Inflammatory macrophage treated with lipopolysaccharide for 1 hour (primary cell): ENCODE measurements at places on chromosomes 5 and 9.

GRCh38 chr5:110846398-110847001 is 107.7 kb downstream of the SLC25A46 start:
- DNase-seq, result no peak

GRCh38 chr5:152505442-152506042 is 100.5 kb upstream of the NMUR2 start:
- DNase-seq, result peak; percentile 30

- no peak for DNase-seq
Observed at GRCh38 chr9:84828046-84828445, 158.5 kb downstream of the NTRK2 start.

DNA sequence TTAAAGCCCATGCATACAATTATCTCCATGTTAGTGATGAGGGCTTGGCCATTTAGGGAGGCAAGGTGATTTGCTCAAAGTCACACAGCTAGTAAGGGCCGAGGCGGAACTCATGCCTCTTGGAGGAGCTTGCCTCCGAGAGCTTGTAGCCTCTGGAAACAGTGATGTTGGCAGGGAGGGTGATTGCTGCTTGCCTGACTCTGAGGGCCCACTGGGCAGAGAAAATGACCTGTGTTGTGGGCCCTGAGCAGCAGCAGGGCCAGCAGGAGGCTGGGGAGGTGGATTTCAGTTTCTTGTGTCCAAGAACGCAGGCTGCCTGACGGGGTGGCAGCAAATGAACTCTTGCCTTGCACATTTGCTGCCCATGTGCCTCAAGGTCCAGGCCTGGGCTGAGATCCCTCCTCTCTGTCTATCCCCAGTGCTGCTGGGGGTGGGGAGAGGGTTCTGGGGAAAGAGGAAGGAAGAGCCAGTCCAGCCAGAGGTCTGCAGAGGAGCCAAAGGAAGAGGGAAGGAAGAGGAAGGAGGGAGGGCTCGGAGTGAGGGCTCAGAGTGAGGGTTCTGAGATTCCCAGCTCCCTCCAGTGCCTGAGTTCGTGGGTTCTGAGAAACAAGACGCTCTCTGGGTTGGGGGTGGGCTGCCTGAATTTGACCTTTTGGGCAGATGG is 16.2 kb upstream of the PTGS1 start:
- peak; percentile 47 for DNase-seq

DNA sequence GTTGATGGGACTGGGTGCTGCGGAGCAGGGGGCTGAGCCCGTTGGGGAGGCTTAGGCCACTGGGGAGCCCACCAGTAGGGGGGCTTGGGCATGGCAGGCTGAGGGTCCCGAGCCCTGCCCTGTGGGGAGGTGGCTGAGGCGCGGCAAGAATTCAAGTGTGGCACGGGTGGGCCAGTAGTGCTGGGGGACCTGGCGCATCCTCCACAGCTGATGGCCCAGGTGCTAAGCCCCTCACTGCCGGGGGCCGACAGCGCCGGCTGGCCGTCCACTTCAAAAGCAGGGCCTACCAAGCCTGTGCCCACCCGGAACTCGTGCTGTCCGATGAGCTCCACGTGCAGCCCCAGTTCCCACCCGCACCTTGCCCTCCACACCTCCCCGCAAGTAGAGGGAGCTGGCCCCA is 917.5 kb downstream of the TAF11L14 start:
- DNase-seq, result no peak

- no peak for DNase-seq
Observed at GRCh38 chr5:51657340-51658240, 274.3 kb downstream of the ISL1 start.

DNA sequence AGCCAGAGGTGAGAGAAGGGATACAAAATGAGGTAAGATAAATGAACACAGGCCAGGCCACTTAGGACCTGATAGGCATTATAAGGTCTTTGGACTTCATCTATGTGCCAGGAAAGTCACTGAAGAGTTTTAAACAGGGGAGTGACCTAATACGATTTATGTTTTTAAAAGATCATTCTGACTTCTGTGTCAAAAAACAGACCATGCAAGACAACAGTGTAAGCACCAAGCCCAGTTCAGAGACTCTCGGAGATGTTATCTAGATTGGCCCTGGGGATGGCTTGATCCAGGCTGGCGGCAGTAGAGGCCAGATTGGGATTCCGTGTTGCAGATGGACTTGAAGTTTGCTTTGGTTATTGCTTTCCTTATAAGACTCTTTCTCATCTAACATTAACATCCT is 43.0 kb upstream of the DPYSL3 start:
- DNase-seq, result no peak

- no peak for DNase-seq
Observed at GRCh38 chr5:66849803-66850202, 253.6 kb downstream of the MAST4 start.

DNA sequence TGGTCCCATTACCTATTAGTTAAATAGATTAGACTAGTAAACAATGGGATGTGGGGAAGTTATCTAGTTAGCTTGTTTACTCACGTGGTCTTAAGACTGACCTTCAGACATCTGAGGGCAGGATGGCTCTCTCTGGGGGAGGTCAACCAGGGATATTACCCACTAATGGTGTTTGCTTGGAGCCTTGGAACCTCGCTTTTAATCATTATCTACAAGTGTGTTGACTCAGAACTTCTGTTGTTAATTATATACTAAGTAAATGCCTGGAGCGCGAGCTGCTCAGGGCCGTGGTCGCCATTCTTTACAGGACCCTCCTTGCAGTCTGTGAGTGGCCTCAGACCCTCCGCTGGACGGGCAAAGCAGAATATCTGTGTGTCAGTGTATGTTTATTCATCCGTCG is 48.5 kb upstream of the ZNF354A start:
- DNase-seq, result no peak

- DNase-seq, result no peak
Observed at GRCh38 chr5:125032286-125032685, 285.8 kb upstream of the ZNF608 start.

DNA sequence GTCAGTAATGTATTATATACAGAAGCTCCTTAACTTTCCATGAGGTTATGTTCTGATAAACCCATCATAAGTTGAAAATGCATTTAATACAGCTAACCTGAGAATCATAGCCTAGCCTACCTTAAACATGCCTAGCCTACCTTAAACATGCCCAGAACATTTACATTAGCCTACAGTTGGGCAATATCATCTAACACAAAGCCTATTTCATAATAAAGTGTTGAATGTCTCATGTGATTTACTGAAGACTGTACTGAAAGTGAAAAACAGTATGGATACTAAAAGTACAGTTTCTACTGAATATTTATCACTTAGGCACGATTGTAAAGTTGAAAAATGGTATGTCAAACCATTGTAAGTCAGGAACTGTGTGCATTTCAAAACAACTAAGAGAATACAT is 1.6 kb downstream of the GM2A start:
- DNase-seq, result peak; percentile 55

DNA sequence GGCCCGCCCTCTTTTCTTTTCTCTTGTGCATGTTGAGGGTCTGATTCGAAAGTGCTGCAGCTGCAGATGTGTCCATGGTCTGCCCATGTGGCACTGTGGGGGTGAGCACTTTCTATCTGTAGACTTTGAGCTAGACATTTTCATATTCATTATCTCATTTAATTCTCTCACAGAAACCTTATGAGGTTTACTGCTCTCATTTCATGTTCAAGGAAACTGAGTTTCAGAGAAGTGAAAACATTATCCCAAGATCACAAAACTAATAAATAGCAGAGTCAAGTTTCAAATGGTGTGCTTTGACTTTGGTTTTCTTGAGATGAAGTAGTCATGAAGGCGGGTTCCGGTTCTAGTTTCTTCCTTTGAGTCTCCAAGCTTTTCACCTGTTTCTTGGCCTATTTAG is 536.5 kb upstream of the ZNF462 start:
- DNase-seq, result no peak

DNA sequence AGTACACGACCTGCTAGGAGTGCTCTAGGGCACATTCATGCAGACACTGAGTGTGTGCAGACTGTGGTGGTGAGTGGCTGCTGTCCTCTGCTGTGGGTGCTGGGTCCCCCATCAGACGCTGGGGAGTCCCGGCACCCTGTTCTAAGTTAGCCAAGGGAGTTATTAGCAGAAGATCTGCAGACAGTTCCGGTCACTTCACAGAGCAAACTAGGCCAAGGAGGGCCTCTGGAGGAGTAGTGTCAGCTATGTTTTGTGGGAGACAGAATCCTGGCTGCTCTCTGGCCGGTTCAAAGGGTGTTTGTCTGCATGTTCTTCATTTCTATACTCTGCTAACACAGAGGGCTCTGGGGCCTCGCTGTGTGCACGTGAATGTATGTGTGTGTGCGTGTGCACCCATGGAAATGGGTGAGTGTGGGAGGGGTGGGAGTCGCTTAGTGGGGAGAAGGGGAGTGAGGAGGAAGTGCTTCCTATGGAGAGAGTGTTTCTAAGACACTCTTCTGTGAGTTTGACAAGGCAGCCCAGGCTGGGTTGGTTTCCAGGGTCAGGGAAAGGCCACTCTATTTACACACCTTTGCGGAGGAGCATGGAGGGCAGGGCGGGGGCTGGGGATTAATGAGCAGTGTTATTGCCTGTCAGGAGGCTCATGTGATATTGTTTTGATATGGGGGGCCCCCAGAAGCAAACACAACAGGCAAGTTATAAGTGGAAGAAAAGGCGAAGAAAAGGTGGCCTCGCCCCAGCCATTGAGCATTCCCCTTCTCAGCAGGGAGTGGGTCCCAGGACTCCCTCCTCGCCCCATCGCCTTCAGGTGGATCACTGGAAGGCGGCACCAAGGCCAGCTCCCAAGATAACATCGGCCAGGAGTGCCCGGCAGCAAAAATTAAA is 68.9 kb downstream of the MACROH2A1 start:
- DNase-seq, result no peak

DNA sequence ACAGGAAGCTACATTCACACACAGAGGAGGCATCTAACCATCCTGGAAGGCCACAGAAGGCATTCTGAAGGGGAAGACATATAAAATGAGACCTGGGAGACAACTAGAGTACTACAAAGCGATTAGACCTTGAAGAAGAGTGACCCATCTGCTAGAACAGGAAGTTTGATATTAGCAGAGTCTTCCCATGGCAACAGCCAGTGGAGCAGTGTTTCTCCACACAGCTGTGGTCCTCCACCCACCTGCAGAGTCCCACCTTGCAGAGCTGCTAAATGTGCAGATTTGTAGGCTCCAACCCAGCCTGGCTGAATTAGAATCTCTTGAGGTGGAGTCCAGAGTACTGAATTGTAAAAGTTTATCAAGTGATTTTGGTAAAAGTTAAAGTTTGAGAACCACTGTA is 267.0 kb downstream of the CETN3 start:
- no peak for DNase-seq

GRCh38 chr9:137598943-137599342 is 6.5 kb upstream of the ARRDC1 start:
- no peak for DNase-seq

- peak; percentile 67 for DNase-seq
Observed at GRCh38 chr9:137241490-137242268, 592 bp downstream of the TUBB4B start.

- DNase-seq, result no peak
Observed at GRCh38 chr5:169811023-169811422, 169.3 kb downstream of the INSYN2B start.

- peak; percentile 74 for DNase-seq
Observed at GRCh38 chr5:67215519-67216471, 19.2 kb upstream of the CD180 start.

DNA sequence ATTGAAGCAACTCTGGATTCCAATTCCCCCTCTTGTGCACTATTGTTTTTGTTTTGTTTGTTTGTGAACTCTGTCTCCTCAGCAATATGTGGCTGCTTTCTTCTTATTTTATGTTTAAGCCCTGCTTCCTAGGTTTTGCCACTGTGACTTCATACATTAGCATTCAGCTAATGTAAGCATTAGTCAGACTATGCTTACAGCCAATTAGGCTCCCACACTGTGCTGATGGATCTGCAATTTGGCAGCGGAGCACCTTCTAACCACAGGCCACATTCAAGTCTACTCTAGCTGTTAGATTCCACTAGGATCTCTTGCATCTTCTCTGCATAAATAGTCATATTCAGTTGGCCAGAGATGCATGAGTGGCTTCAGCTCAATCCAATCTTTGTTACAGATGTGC is 9.6 kb upstream of the BICD2 start:
- DNase-seq, result no peak

DNA sequence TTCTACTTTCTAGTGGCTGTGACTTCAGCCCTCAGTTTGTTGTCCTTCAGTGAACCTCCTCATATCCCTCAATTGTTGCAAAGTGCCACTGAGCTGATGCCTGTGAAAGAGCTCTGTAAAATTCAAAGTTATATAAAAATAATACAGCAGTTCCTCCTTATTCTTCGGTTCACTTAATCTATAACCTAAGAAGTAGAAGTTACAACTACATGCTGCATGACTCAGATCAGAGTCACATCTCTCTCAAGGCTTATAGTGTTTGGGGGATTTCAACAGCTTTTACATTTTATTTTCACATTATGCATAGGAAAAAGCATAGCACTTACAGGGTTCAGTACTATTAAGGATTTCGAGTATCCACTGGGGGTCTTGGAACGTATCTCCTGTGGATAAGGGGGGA is 25.1 kb upstream of the GCNT1 start:
- peak; percentile 31 for DNase-seq

DNA sequence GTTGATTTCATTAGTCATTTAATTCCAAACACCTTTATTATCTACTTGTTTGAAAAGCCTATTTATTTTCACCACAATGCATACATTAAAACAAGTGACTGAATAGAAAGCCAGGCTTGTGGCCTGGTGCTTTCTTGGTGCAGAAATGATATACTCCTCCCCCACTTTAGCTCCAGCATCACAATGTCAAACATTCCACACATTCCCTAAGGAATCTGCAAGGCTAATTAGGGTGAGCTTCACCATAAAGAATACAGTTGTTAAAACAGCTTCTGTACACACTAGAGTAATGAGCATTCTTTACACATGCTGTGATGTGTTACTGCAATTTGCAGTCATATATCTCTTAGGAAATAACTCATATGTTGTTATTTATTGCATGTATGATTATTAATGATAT is 705.7 kb downstream of the CETN3 start:
- DNase-seq, result no peak

- no peak for DNase-seq
Observed at GRCh38 chr5:16737209-16737608, 120.4 kb upstream of the RETREG1 start.

- DNase-seq, result no peak
Observed at GRCh38 chr9:83034587-83034986, 28.4 kb downstream of the RASEF start.

DNA sequence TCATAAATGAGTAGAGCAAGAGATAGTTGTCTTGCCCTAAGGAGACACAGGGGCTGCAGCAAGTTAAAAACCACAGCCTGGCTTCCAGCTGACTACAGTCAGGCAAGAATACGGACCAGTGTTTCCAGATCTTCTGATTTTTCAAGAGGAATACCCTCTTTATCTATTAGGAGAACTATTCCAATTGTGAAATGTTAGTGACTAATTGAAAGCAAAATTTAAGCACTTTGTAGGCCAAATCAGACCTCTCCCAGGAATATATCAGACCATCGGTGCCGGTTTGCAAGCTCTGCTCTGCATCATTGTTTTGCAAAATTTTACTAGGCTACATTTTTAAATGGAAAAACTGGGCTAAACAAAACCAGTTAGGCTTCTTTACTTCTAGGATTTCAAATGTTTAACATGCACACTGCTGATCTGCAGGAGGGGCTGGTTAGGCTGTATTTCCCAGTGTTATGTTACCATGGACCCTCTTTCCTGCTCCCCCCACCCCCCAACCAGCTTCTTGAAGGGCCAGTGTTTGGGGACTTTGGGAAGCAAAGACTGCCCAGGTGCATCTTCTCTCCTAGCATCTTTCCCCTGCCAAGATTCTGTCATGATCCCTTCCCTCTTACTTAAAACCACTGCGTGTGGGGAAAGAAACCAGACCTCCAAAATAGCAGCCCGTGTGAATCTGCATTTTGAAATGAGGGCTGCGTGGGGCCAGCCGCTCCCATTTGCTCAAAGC is 1.1 kb upstream of the ARSI start:
- DNase-seq, result no peak

- DNase-seq, result no peak
Observed at GRCh38 chr9:137370865-137371520, 52.0 kb downstream of the EXD3 start.
